Vagina (tissue), 2 donors: ENCODE measurements at places on chromosomes 4 and X.
A peak's percentile ranks its signal among the peaks of the same experiment; 100 is the strongest.

DNA sequence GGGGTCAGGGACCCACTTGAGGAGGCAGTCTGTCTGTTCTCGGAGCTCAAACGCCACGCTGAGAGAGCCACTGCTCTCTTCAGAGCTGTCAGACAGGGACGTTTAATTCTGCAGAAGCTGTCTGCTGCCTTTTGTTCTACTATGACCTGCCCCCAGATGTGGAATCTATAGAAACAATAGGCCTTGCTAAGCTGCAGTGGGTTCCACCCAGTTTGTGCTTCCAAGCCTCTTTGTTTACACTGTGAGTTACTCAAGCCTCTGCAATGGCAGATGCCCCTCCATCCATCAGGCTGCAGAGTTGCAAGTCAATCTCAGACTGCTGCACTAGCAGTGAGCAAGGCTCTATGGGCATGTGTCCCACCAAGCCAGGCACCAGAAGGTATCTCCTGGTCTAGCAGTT, 158.1 kb downstream of the DTHD1 start:
- no peak for DNase-seq

DNA sequence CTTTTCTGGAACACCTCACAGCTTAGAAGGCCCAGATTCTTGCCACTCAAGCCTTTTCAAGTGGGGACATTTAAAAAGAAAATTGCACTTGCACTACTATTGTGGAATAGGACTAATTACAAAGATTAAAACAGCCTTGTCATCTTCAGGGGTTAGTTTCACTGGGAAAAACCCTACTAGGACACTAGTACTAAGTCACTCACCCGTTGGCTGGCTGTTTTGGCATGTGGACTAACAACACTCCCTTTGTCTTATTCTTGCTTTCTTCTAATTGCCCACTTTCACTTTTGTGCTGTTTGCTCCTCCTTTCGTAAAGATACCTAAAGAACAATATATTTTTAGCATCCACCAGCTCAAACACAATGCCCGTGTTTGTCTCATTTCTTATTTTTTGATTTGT, 200.9 kb upstream of the MID1 start:
- DNase-seq, result no peak

- DNase-seq, result no peak
Measured at GRCh38 chr4:117986321-117986720, 48.0 kb upstream of the NDST3 start.

DNA sequence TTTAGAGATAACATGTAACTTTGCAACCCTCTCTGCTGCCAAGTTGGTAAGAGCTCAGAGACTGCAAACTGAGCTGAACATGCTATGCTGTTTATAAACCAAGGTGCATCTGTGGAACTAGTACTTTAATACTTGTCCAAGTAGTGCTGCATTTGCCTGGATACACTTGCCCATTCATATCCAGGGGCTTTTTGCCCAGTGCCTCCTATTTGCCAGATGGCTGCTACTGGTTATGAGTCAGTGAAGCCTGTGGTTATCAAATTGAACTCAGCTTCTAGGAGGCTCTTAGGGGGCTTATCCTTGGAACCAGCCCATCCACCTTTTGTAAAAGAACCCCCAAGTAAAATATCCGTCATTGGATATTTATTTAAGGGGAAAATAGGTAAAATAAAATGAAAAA, 79.6 kb downstream of the AFF2 start:
- DNase-seq, result no peak

- no peak for DNase-seq
Measured at GRCh38 chr4:53507671-53508286, 83.5 kb downstream of the LNX1 start.

GRCh38 chr4:11397146-11397545, 31.5 kb downstream of the HS3ST1 start:
- no peak for DNase-seq

GRCh38 chr4:136690360-136690759, 841.9 kb downstream of the PCDH18 start:
- no peak for DNase-seq

DNA sequence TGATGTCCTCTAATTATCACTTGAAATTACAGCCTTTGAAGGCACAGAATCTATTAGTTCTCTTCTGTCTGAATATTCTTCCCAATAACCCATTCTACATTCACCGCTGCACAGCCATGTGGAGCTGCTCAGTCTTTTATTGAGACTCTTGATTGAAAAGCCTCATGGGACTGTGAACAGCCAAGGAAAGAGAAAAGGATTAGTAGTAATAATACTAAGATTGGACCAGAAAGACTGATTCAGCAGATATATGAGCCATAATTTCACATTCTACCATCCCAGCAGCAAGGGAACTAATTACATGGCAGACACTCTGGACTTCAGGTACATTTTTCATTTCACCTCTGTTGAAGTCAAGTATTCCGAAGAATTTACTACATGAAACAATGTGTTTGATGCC, 2471.7 kb downstream of the ARAP2 start:
- no peak for DNase-seq

DNA sequence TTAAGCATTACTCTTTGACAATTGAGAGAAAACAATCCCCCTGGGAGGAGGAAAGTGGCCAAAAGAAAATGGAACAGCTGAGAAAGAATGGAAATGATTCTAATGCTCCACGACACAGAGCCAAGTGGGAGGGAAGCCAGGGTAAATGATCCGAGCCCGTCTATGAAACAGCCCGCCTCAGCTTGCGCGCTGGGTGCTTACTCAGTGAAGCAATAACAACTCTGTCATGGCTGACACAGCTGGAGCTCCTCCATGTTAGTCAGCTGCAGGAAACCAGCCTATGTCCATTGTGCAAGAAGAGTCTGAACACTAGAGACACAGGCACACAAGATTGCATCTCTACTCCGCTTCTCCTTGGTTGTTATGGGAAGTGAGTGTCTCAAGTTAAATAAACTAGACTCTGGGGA, 19.3 kb downstream of the NOA1 start:
- DNase-seq, result peak; percentile 97

DNA sequence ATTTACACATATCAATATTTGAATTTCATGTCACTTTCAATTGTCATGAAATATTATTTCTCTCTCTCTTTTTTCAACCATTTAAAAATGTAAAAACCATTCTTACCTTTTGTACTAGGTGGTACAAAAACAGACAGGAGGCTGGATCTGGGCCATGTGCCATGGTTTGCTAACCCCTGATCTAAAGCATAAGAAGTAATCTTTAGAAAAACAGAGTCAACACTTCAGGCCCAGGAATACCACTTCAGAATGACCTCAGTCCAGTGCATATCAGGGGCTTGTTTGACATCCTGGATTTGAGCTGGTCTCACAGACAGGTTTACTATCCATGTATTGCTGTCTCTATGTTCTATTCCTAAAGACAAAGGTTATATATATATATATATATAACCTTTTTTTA, 102.5 kb downstream of the DCHS2 start:
- DNase-seq, result no peak

DNA sequence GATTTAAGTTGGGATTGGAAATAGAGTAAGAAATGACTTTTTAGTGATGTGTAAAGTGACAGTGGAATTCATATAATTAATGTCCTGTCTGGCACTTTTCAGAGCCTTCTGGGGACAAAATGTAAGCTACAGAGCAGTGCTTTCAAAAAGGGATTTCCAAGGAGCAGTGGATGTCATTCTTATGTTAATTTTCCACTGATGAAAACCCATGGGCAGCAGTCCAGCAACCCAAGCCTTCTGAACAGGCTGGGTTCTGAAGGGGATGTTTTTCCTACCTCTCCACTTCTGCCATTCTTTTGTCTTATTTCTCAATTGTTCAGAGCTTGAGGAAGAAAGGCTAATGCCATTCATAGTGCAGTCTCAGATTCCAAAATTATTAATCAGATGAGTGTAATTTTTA, 717.6 kb upstream of the HS3ST1 start:
- no peak for DNase-seq

DNA sequence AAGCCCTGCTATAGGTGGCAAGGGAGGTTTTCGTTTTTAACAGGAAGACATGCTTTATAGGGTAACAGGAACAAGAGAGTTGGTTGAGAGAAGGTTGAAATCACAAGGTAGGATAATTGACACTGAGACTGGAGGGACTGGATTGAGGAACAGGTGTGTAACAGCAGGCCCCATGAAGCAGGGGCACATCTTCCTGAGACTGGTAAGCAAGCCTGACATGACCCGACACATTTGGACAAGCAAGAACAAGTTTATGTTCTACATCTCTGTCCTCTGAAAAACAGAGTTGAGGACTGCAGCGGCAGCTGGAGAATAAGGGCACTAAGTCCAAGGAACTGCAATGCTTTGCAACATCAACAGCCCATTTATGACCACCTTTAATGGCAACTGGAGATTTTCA, 5.2 kb downstream of the RPS4X start:
- DNase-seq, result no peak

DNA sequence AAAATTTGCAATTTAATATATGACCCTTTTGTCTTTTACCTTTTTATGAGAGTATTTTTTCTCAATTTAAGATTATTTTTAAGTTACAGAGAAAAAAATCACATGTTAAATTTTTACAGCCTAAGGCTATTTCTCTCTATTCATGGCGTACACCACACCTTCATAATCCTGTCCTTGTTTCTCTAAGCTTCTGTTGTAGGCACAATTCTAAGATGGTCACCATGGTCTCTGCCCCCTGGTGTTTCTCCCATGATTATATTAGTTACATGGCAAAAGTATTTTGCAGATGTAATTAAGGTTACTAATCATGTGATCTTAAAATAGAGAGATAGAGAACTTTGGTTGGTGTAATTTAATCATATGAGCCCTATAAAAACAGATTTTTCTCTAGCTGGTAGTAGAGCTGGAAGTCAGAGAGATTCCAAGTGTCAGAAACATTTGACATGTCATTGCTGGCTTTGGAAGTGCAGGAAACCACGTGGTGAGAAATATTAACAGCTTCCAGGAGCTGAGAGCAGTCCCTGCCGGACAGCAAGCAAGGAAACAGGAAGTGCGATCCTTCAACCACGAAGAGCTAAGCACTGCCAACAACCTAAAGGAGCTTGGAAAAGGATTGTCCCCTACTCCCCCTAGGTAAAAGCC, 89.8 kb downstream of the EIF4E start:
- DNase-seq, result no peak

- no peak for DNase-seq
Measured at GRCh38 chrX:23811108-23811651, 28.2 kb downstream of the SAT1 start.

DNA sequence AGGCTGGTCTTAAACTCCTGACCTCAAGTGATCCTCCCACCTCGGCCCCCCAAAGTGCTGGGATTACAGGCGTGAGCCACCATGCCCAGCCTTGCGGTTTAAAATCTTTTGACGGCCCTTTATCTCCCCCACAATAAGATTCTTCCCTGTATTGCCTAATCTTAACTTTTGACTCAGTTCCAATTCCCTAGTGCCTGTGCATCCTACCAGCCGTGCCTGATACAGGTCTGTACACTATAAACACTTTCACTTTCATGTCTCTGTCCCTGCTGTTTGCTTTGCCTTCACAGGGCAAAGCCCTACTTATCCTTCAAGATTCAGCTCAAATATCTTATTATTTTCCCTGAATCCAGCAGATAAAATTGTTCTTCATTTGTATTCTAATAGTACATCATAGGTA, 74.6 kb downstream of the WDR44 start:
- no peak for DNase-seq

GRCh38 chr4:126890994-126891393, 741.8 kb upstream of the INTU start:
- DNase-seq, result no peak

DNA sequence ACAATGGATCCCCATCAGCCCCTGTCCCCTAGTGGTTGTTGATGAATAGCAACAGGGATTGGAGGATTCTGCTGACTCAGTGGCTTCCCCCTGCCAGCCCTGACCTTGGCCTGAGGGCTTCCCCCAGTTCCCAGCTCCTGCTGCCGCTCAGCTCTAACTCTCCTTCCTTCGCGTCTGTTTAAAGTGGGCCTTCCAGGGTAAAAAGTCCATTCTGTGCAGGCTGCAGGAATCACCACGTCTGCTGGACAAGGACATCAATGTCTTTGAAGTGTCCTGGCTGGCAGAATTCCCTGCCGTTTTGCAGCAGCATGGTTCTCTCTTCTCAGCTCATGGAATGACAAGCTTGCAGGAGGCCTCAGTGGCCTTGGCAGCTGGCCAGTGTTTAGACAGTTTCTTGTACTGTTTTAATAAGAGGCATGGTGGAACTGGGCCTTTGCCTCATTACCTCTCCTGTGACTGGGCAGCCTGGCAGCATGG, 152.5 kb upstream of the STX18 start:
- DNase-seq, result no peak

DNA sequence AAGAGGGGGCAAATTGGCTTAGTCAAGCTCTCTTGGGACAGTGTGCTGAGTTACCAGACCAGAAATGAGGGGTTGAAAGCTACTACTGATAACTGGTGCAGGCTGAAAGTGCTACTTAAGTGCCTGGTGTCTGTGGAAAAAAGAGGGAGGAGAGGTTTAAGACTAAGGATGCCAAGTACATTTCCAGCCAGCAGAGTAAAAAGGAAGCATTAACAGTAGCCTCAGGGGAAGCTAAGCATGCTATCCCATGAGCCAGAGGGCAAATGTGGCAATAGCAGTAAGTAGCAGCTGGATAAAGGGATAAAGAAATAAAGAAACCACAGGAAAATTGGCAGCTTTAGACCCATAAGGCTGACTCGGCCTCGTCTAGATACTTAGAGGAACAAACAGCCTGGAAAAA, 196.3 kb upstream of the MAB21L2 start:
- no peak for DNase-seq

DNA sequence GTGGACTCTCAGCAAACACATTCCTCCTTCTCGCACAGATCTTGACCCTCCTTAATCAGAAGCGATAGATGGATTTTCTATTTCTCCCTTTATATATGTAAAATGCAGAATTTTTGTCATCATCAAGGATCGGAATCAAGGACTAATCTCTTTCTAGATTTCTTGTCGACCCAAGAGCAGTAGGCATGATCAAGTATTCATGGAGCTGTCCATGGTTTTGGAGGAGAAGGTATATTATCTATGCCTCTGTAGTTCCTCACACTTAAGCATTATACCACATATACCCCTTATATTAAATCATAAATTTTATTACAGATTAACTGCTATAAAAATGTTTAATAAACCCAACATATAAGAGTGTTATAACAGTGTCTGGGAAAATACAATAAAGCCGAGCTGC, 886.8 kb downstream of the NLGN4X start:
- DNase-seq, result no peak

GRCh38 chr4:144353292-144353691, 212.8 kb upstream of the GYPA start:
- no peak for DNase-seq

DNA sequence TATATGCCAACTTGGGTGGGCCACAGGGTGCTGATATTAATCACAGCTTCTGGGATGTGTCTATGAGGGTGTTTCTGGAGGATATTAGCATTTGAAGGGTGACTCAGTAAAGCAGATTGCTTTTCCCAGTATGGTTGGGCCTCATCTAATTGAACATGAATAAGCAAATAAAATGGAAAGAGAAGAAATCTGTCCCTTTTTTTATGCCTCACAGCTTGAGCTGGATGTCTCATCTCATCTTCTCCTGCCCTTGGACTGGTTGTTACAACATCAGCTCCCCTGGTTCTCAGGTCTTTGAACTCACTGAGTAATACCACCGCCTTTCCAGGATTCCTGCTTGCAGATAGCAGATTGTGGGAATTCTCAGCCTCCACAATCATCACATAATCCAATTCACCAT, 1149.2 kb downstream of the PCDH18 start:
- DNase-seq, result no peak

- DNase-seq, result no peak
Measured at GRCh38 chr4:18930487-18930886, 908.9 kb upstream of the LCORL start.
